Fibroblast of the conjunctiva (primary cell): ENCODE measurements at places on chromosomes 7 and 10.

GRCh38 chr10:124713679-124714255, 30.4 kb downstream of the FAM53B start:
- no peak for DNase-seq

- no peak for DNase-seq
These were observed 24.3 kb downstream of the EPDR1 start for GRCh38 chr7:37944737-37945054.

GRCh38 chr7:71705217-71705616, 573.3 kb downstream of the GALNT17 start:
- DNase-seq: no peak

DNA sequence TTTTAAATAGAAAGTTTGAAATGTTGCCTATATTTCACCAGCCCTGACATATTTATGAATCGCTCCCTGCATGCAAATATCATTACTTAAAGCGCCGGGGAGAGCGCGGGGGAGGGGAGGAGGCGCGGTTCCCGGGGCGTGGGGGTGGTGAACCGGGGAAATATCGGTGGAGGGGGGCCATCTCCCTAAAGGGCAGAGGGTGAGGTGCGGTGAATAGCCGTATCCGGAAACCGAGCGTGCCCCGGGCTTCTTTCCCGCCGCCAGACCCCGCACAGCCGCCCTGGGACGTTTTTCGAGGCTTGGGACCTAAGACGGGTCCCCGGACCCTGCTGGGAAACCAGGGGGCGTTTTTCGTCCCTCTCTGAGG, 6.9 kb upstream of the ZNF503 start:
- DNase-seq: no peak

DNA sequence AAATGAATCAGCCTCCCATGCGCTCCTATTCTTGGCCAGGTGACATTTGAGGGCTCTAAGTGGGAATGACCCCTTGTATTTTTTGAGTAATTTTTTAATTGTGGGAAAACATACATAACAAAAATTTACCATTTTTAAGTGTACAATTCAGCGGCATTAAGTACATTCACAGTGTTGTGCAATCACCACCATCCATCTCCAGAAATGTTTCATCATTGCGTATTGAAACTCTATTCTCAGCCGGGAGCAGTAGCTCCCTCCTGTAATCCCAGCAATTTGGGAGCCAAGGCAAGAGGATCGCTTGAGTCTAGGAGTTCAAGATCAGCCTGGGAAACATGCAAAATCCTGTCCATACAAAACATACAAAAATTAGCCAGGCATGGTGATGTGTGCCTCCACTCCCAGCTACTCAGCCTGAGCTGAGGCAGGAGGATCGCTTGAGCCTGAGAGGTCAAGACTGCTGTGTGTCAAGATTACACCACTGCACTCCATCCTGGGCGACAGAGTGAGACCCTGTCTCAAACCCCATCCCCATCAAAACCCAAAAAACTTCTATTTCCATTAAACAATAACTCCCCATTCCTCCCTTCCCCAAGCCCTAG, 2.5 kb downstream of the ANTXRL start:
- no peak for DNase-seq
